ENCODE measurements at places on chromosomes 6 and 20.

- DNase-seq = no peak
Observed at GRCh38 chr6:51892750-51893149, 194.7 kb downstream of the PKHD1 start.

- no peak for DNase-seq
Observed at GRCh38 chr6:170179616-170180324, 111.1 kb downstream of the DLL1 start.

GRCh38 chr6:250676-251075 lies 41.6 kb upstream of the DUSP22 start:
- DNase-seq = no peak

GRCh38 chr6:21188505-21189223 lies 404.9 kb upstream of the SOX4 start:
- DNase-seq = no peak

DNA sequence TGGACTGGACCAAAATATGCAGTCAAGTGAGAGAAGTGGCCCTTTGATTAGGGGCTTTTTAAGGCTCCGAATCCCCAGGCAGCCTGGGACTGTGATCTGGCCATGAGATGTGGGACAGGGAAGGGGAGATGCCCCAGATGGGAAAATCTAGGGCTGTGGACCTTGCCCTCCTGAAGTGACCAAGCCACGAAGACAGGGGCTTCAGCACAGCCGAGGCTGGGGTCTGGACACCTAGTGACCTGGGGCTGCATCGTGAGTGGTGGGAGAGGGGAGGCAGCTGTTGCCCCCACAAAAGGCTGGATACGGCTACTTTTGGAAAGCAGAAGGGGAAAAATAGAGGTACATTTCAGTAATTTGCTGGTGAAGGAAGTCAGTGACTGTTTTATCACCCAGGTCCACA lies 139.5 kb upstream of the SLC24A3 start:
- no peak for DNase-seq

GRCh38 chr20:33332905-33333456 lies 50.0 kb downstream of the BPIFB1 start:
- DNase-seq = no peak

DNA sequence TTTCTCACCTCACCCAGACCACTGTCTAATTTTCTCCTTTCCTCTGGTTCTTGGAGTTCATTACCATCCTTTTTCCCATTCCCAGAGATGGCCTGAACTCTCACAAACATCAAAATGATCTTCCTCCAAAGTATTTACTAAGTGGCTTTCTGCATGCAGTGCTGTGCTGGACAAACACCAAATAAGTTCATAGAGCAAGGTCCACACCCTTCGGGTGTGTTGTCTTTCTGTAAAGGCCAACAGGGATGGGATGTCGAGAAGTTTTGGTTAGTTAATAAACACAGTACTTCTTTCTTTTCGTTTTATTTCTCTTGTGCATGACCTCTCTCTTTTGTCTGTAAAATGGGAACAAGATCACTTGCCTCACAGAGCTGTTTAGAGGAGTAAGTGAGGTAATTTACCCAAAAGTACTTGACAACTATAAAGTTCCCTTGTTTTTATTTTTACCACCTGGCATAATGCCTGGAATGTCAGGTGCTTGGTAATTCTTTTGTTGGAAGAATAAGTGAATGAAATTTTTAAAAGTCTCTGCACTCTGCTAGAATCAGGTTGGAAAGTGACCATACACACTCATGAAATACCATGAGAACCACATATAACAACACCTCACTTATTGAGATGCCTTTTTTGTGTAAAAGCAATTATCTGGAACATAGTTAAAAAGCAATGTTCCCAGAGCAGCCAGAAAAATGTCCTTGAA lies 22.8 kb upstream of the CCN6 start:
- no peak for DNase-seq

DNA sequence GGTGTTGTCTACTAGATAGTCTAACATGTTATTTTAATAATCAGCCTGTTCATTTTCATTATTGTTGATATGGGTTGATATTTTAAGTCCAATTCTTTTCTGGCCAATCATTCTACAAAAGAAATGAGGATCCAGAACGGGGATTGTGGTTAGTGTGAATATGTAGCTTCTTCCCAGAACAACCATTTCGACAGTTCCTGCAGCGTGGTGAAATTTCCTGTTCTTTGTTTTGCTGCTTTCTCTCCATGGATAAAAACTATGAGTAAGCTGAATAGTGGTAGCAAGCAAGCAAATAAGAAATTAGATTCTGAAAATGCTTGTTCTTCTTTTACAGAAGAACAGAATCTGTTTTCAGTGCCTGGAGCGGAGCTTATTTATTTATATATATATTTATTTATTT lies 65.5 kb upstream of the F13A1 start:
- no peak for DNase-seq

DNA sequence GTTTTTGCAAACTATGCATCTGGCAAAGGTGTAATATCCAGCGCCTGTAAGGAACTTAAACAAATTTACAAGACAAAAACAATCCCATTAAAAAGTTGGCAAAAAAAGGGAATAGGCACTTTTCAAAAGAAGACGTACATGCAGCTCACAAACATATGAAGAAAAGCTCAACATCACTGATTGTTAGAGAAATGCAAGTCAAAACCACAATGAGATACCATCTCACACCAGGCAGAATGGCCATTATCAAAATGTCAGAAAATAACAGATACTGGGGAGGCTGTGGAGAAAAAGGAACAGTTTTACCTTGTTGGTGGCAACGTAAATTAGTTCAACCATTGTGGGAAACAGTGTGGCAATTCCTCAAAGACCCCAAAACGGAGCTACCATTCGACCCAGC lies 54.2 kb downstream of the TSBP1 start:
- no peak for DNase-seq

Measured in large intestine (tissue), 12 donors.